ENCODE measurements at places on chromosomes 12 and 14.
A peak's percentile ranks its signal among the peaks of the same experiment; 100 is the strongest.

DNA sequence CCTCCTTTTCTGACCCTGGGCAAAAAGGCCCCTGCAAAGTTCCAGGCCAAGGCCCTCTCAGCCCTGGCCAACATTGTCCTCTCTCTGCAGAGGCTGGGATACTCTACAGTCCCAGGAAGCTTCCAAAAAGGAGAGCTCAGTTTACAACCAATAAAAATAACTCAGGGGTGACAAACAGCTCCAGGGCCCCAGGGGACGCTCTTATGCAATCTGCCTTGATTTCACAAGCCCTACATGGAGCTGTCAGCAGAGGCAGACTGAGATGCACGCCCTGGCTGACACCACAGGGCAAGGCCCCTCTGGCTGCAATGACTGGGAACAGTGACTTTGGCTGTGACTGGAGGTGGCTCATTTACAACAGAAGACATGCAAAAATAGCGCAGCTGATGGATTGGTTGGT is 129.0 kb upstream of the MED13L start:
- no peak for DNase-seq

DNA sequence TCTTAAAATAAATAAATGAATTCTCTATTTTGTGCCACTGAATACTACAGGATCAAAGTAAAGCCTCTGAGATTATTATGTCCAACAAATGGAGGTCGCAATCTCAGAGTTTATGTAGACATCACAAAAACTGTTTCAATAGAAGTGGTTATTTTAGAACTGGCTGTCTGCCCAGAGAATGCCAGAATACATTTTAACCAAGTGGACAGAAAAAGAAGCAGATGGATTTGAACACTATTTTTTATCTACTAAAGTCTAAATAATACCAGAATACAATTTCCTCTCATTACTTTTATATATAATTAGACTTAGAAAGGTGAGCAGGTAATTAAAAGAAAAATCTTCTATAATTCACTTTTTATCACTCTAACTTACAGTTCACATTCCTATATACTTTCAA is 118.3 kb downstream of the MED13L start:
- no peak for DNase-seq

DNA sequence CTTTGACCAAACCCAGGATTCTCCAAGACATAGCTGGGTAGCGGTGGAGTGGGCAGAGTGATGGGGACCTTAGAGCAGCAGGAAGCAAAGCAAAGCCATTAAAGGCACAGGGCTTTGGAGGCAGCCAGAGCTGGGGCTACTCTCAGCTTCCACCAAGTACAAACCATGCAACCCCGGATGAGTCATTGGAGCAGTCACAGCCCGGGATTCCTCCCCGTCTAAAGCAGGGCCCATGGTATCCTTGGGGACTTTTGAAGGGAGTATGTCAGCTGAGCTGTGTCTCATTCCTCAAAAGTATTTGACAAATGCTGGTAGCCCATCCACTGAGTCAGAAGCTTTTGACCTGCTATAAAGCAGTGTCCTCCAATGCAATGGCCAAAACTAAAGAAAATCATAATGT is 9.7 kb upstream of the IFI27 start:
- no peak for DNase-seq

GRCh38 chr14:70972107-70972976 is 65.1 kb downstream of the PCNX1 start:
- peak; percentile 70 for DNase-seq

DNA sequence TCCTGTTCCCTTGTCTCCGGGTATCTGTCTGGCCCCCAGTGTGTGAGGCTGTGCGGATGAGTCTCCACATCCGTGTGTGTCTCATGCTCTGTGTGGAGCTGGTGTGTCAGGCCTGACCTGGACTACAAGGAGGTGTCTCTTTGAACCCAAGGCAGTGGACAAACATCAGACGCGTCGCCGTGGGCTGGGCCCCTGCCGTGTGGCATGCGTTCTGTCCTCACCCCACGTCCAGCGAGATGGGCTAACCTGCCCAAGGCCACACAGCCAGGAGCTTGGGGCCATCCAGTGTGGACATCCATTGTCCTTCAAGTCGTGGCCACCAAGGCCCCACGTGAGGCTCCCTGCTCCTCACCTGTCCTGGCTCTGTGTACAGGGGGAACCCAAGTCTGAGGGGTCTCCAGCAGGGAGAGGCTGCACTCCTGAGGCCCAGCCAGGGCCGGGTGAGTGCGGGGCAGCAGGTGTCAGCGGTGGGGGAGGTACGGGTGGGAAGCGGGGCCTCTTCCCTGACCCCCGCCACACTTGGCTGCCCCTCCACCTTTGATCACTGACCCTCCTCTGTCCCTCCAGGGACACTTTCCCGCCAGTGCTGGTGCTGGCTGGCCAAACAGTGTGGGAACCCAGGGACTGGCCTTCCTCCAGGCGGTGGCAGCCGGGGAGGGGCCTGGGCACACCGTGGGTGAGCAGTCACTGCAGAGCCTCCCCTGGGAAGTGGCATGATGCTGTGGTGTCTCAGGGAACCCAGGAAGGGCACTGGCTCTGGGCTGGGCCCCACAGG is 48.5 kb downstream of the CYP46A1 start:
- no peak for DNase-seq

GRCh38 chr14:94310248-94310647 is 12.9 kb downstream of the SERPINA6 start:
- no peak for DNase-seq

- no peak for DNase-seq
Observed at GRCh38 chr12:56699020-56699661, 11.1 kb upstream of the PTGES3 start.

GRCh38 chr12:601976-602699 is 61.1 kb downstream of the NINJ2 start:
- DNase-seq = no peak

DNA sequence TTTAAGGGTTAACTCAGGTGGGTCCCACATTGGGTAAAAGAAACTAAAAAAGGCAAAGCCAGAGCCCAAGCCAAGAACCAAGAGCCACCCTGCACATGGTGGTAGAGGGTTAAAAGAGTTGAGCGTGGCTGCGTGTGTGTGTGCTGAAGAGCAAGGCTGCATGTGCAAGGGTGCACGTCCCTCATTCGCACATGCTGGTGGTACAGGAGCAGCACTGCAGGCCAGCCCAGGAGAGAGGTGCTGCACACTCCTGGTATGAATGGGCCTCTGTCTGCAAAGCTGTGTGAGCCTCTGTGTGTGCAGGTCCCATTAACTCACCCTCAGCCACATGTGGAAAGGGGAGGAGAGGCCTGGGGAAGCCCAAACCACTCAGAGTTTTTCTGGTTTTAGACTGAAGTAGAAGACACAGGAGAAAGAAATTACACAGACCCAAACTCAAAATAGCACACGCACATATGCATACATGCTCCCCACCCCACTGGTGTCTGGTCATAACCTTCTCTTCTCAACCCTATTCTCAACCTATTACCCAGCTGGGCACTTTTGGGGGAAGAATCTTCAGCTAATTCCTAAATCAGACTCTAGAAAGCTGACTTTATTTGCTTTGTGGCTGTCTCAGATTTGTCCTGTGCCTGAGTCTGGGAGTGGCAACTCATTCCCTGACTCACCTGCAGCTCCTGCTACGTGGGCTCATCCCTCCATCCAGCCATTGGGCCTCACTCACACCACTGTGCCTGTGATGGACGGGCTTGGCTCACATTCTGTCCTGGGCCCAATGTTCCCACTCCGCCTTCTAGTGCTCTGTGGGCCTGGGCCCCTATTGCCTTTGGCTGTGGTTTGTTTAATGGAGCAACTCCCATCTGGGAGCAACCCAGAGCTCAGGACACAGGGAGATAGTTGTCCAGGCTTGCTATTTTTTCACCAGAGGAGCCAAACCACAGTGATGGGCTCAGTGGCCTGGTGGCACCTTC is 30.8 kb upstream of the COL2A1 start:
- no peak for DNase-seq

DNA sequence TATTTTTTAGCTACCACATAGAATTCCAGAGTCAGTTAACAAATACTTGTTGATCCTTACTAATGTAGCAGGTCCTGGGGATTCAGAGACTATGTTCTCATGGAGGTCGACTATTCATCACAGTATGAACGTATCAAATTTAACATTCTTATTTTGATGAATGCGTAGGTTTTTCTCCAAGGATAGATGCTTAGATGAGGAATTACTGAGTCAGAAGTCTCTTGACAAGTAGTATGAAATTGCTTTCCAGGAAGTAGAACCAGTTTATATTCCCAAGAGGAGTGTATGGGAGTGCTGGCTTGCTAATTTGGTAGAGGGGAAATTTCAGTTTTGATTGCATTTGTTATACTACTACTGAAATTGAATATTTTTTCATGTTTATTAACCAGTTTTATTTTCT is 42.8 kb upstream of the CRADD start:
- DNase-seq = no peak

- DNase-seq = no peak
Observed at GRCh38 chr12:21642707-21643389, 14.8 kb downstream of the LDHB start.

DNA sequence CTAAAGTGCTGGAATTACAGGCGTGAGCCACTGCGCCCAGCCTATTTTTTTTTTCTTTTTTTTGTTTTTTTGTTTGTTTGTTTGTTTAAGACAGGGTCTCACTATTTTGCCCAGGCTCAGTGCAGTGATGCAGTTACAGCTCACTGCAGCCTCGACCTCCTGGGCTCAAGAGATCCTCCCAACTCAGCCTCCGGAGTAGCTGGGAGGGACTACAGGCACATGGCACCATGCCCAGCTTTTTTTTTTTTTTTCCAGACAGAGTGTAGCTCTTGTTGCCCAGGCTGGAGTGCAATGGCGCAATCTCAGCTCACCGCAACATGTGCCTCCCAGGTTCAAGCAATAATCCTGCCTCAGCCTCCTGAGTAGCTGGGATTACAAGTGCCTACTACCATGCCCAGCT is 5.8 kb upstream of the ITFG2 start:
- no peak for DNase-seq
